ENCODE measurements at places on chromosomes 12 and 14. TPM values are rescaled to one million over a fixed set of nuclear protein-coding genes. Genes with fewer than 3 reads are reported as not detected.

Gene KCNC2
- total RNA-seq, result not detected

Gene TCL1A
- not detected for total RNA-seq

Gene TTC9
- 2.3 TPM for total RNA-seq

Gene GPR135
- total RNA-seq, result 0.96 TPM

Gene CLEC4C
- not detected for total RNA-seq

Gene IRAK4
- 4.2 TPM for total RNA-seq

Gene BAG5
- 24.9 TPM for total RNA-seq

Gene ZC2HC1C
- 3.0 TPM for total RNA-seq

Measured in A549 treated with RU486 at 1 μM for 4 hours (cell line).